Stimulated activated CD8-positive, alpha-beta memory T cell treated with anti-CD3 and anti-CD28 coated beads, Interleukin-15, amount 100 ng/mL, for 24 hours (primary cell): ENCODE measurements at places on chromosomes 4 and X.

DNA sequence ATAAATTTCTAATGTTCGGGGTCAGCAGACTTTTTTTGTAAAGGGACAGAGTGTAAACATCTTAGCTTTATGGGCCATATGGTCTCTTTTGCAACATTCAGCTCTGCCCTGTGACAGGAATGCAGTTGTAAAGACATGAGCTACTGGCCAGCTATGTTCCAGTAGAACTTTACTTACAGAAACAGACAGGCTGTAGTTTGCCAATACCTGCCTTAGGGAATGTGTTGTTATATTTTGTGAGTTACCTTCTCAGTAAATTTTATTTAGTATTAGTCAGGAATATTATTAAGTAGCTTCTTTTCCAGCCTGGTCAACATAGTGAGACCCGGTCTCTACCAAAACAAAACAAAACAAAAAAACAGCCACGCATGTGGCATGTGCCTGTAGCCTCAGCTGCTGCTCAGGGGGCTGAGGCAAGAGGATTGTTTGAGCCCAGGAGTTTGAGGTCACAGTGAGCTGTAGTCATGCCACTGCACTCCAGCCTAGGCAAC is 48.7 kb downstream of the HTT start:
- DNase-seq = no peak

- DNase-seq = no peak
Observed at GRCh38 chr4:180622254-180622653, 1620.9 kb upstream of the TENM3 start.

GRCh38 chrX:124035657-124036056 is 74.2 kb downstream of the STAG2 start:
- no peak for DNase-seq

GRCh38 chr4:102546635-102547034 is 45.5 kb downstream of the NFKB1 start:
- no peak for DNase-seq

DNA sequence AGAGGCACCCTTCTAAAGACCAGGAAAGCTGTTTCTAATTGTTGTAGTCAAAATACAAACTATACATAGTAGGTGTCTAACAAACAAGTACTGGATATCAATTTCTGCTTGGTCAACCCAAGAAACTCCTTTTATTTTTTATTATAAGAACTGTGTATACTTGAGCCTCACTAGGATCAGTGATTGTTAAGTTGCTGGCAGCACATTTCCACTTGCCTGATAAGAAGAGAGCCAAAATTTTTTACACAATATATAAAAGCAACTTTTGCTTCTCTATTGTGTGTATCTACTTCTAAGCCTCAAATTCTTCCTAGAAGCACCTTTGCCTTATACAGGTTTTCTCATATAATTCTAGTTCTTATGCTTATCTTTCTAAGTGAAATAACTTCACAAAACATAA is 703.0 kb upstream of the EPHA5 start:
- no peak for DNase-seq

GRCh38 chr4:121943941-121944340 is 7.9 kb downstream of the TRPC3 start:
- no peak for DNase-seq

GRCh38 chr4:83917572-83917971 is 381.7 kb downstream of the GPAT3 start:
- DNase-seq = no peak

- no peak for DNase-seq
Observed at GRCh38 chr4:20679951-20680350, 20.3 kb upstream of the PACRGL start.

DNA sequence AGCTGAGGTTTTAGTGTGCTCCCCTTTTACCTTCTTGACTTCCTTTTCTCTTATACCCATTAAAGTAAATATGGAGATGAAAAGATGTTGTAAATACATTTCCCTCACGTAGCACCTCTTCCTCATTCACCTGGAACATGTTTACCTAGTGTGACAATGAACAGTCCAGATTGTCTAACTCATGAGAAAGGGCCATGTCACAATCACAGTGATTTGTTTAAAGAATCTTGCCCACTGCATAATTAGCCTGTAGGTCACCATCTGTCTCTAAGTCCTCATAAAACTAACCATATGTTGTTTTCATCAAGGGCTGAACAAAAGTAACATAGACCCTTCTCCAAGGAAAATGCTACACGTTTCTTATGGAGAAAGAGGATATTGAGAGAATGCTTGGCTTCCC is 85.7 kb downstream of the TSPAN5 start:
- no peak for DNase-seq

GRCh38 chrX:11908371-11908770 is 150.3 kb downstream of the MSL3 start:
- DNase-seq = no peak

GRCh38 chr4:10092481-10093270 is 23.9 kb downstream of the WDR1 start:
- DNase-seq = no peak

- DNase-seq = no peak
Observed at GRCh38 chr4:5751666-5752375, 40.8 kb downstream of the EVC start.

- no peak for DNase-seq
Observed at GRCh38 chrX:121479406-121479805, 432.0 kb downstream of the GLUD2 start.

- DNase-seq = no peak
Observed at GRCh38 chr4:154911608-154912098, 130.6 kb downstream of the RBM46 start.
